ENCODE measurements at places on chromosomes 2 and 18.

GRCh38 chr2:75356865-75357264 is 157.5 kb upstream of the TACR1 start:
- no peak for DNase-seq

DNA sequence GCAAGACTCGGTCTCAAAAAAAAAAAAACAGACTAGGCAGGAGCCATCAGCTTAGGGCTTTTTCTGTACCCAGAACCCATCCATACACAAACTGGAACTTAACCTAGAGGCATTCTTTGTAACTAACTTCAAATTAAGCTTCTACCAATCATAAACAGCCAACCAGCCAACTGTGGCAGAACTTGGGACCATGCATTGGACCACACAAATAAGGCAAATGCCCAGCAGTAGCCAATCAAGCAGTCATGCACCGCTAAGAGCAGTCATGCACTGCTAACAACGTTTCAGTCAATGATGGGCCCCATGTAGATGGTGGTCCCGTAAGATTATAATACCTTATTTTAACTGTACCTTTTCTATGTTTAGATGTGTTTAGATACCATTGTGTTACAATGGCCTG is 22.7 kb downstream of the TUBB6 start:
- no peak for DNase-seq

GRCh38 chr18:59061914-59062642 is 77.6 kb upstream of the SEC11C start:
- no peak for DNase-seq

- DNase-seq, result no peak
These were observed 296.3 kb downstream of the DYSF start for GRCh38 chr2:71749671-71750101.

DNA sequence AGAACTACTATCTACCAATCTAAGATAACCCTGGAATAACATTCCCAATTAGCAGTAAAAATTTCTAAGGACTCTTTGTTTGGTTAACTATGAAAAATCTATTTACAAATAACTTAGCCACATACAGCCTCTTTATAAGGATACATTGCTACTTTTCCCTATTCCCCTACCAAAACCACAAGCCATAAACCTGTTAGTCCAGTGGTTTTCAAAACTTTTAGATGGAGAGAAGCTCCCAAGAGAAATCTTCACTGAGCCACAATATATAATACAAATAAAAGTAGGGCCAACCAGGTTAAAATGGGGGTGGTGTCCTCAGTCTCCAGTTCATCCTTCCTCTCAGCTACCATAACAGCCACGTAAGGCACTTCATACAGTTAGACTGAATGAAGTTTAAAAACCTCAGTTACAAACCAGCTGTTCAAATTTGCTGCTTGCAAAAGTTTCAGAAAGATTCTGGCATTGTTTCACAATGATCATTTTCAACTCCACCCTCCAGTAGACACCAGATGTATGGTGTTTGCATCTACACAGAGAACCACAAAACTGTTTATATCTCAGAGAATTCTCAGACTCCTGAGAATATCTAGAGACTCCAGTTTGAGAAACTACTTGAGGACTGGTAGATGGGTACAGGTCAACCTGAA is 26.0 kb downstream of the SOS1 start:
- no peak for DNase-seq

DNA sequence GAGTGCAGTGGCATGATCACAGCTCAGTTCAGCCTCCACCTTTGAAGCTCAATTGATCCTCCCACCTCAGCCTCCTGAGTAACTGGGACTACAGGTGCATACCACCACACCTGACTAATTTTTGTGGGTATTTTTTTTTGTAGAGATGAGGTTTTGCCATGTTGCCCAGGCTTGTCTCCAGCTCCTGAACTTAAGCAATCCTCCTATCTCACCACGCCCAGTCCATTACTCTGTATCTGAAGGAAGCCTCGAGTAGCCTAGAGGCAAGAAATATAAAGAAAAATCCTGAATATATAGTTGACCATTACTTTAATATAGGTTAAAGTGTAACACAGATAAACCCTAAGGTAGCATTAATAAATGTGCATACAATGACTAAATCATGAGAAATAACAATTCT is 686.8 kb upstream of the PIK3C3 start:
- DNase-seq, result no peak

- DNase-seq, result no peak
These were observed 364.7 kb downstream of the ERBB4 start for GRCh38 chr2:212173756-212174510.

DNA sequence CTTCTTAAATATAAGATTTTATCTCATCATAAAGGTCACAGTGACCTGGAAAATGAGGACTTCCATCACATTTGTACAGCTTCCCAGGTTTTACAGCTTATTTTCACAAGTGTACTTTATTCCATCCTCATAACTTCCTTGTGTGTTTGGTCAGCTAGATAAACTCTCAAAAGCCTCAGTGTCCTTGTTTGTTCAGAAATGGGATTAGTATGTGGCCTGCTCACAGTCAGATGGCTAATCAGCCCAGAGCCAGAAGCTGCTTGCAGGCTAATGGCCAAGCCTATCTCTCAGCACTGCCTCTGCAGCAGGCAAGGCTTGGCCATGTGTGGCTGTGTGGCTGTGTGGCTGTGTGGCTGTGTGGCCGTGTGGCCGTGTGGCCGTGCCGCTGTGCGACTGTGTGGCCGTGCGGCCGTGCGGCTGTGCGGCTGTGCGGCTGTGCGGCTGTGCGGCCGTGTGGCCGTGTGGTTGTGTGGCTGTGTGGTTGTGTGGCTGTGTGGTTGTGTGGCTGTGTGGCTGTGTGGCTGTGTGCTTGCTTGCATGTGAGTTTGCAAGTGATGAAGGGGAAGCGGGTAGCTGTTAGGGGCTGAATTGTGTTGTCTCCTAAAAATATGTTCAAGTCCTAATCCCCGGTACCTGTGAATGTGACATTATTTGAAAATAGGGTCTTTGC is 233.0 kb upstream of the TNP1 start:
- no peak for DNase-seq

DNA sequence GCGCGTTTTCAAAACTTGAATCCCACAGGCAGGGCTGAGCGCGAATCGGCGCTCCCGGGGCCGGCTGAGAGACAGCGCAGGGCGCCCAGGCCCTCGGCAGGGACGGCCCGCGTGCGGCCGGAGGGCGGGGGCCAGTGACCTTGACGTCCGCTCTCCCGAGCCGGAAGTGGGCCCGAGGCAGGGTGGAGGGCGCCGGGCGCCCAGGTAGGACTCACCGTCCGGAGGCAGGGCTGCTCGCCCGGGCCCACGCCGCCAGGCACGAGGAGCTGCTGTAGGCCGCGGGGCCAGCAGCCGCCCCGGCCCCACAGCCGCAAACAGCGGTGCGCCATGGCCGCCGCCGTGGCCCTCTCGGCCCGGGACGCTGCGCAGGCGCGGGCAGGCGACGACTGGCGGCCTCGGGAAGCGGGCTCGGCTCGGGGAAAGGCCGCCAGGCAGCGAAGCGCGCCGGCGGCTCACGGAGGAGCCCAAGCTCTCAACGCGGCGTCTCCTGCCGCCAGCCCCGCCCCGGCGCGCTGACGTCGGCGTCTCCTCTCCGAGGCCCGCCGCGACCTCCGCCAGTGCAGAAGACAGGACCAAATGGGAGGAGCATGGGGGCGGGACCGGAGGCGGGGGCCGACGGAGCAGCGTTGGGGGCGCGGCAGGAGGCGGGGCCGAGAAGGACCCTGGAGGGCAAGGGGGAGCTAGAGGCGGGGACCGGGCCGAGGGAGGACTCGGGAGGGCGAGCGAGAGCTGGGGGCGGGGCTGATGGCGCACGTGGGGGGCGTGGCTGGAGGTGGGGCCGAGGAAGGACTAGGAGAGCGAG is at the start of gene AFG3L2:
AFG3L2 (minus strand) TSS at position 474 of the 802 bp plus-strand sequence; CDS start at position 329, 145 bp downstream.
- peak; percentile 100 for DNase-seq

GRCh38 chr2:205747829-205748386 is 65.6 kb downstream of the NRP2 start:
- no peak for DNase-seq

GRCh38 chr2:230230087-230230486 is 4.6 kb downstream of the SP140 start:
- DNase-seq, result no peak

DNA sequence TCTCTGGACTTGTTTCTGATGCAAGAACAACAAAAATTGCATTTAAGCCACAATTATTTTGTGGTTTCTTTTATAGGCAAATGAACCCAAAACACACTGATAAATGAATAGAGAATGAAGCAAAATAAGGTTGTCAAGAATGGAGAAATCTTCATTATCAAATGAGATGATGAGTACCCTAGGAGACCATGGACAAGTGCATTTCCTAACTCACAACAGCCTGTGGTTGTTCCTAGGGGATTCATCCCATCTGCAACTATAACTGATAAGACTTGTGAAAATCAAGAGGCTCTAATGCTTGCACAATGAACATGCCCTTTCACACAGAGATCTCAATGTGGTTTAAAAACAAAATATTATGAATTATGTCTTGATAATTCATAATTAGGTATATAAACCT is 159.9 kb downstream of the PDE1A start:
- DNase-seq, result no peak

DNA sequence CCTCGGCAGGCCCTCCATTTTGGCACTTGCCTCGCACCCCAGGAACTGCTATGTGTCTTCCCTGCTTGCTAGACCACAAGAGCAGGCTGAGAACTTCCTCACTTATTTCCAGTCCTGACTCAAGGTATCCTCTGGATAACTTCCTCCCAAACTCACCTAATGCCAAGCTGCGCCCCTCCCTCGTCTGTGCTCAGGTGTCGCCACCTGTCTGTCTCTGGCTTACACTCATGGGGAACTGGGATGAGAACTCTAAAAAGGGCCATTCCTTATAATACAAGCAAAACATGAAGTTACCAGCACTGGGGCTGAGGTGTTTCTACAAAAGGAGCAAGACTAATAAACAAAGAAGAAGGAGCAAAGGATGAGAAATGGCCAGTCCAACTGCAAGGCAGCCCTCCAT is 191.5 kb upstream of the RMP24 start:
- no peak for DNase-seq

DNA sequence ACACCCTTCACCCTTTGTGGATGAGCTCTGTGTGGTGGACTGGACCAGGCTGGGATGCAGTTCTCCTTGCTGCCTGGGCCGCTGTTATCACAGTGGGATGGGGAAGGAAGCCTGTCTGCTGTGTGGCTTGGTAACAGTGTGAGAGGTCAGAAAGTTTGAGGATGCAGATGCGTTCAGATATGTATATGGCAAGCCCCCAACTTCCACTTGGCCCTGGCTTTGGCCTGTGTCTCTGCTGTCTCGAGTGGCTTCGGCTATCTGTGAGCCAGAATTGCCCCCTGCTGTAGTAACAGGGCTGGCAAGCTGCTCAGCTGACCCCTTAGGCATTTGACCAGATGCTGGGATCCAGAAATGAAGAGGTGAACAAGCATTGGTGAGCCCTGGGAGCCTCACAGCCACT is 106.8 kb downstream of the WDSUB1 start:
- DNase-seq, result no peak

DNA sequence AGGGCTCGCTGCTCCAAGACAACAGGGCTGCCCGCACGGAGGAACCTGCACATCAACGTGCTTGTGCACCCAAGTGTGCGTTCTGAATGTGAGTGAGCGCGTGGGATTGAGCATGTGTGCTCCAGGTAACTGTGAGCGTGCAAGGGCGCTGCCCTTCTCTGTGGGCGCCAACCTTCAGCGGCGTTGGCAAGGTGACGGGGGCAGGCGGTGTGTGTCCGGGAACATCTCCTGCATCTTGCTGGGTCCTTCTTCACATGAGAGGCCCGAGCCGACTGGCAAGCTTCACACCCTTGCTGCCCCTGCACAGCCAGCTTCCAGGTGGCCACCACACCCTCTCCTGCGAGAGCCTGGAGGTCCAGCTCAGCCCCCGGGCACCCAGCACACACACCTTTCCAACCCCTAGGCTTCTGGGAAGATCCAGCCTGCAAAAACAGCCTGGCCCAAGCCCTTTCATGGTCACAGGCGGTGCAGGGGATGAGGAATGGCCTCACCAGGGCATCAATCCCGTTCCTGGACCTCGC is 220.9 kb downstream of the HDAC4 start:
- no peak for DNase-seq

DNA sequence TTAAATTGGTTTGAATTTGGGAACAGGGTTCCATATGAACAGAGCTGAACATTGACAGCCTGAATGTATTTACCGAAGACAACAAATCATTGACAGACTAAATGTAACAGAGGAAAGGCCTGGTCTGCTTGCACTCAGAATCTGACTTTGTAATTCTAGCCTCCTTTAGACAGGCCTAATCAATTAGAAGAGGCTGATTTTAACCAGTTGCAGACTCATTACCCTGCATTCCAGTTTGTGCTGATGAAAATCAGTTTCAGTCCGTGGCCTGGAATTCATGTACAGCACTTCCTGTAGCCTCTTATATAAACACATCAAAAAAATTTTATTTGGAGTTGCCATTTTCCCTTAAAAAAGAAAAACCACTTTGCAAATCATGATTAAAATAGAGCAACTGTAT is 93.1 kb upstream of the ZFP36L2 start:
- no peak for DNase-seq

DNA sequence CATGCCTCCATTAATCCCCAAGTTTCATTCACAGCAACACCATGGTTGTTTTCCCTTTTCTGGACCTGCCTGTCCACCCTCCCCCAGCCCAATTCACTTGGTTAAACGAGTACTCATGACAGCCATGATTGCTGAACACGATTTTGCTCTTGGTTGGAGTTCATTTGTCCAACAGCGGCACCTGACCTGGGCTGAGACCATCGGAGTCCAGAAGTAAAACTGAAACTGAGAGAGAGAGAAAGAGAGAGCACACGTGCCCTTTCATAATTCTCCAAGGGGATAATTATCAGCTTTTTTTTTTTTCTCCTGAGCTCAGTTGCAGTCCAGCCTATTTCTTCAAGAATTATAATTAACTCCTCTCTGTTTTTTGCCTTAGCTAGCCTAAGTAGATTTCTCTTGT is 13.7 kb upstream of the KIF5C start:
- no peak for DNase-seq

GRCh38 chr2:24565537-24565936 is 74.5 kb downstream of the NCOA1 start:
- no peak for DNase-seq

DNA sequence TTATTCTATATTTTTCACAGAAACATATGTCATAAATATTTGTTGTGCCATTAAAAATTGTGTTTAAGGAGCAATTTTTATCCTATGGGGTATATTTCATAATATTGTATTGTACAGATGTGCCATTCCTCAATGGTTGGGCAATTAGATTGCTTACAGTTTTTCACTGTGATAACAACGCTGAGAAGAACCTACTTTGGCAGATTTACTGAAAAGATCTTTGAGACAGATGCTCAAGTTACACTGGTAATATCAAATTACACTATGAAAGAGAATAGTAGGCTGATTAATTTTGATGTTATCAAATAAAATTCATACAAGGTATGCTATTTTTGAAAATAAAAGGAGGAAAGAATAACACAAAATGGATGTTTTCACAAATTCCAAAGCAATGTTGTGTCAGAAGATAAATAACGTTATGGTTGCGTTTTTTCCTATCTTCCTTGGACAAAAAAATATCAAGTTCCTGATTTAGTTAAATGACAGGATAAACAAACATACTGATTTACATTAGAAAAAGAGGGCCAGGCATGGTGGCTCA is 335.1 kb upstream of the ZNF521 start:
- DNase-seq, result no peak
